ENCODE measurements at places on chromosomes 4 and X.

- no peak for DNase-seq
These were observed 18.5 kb upstream of the RBPJ start for GRCh38 chr4:26302031-26302899.

DNA sequence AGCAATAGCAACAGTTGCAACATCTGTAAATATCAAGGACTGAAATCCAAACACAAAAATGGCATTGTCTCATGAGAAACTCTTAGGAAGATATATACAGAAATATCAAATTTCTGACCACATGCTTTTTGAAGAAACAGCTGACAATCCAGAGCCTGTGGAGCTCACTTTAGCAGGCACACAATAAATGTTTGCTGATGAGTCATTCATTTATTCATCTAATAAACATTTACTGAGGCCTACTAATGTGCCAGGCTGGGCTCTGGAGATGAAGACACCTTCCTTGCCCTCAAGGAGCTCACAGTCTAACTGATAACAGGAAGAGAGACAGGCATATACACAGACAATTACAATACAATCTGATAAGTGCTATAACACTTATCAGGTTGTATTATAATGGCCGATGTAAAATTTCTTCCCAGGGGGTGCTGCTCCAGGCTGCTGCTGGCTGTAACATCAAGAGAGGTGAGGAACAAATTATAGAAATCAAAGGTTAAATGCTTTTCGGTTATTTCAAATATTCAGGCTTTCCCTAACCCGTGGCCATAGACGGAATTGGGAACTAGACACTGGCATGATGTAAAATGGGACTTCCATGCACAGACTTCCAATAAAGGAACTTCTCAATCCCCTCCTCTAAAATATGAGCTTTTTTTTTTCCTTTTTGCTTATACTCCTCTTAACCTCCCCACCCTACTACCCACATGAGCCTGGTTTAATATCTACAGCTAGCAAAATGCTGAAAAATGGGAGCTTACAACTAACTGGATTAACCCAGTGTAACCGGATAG is 16.8 kb upstream of the ZCCHC13 start:
- DNase-seq = no peak

DNA sequence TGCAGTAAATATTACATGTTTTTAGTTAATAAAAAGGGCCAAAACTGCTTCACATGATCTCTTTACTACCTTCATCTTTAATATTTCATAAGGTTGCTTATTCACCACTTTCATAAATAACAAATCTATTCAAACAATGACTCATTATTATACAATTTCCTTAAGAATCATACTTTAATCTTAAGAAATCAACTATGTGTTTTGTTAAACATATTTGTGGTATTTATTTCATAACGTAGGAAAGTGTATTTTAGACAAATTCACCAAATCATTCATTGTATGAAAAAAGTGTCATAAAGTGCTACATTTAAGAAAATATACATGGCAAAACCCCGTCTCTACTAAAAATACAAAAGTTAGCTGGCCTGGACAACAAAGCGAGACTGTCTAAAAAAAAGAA is 150.5 kb upstream of the RXFP1 start:
- peak; percentile 10 for DNase-seq

- no peak for DNase-seq
These were observed 91.1 kb upstream of the ANKRD50 start for GRCh38 chr4:124803641-124804040.

All from AG08395 (cell line).